ENCODE measurements at places on chromosomes 16 and 17.

DNA sequence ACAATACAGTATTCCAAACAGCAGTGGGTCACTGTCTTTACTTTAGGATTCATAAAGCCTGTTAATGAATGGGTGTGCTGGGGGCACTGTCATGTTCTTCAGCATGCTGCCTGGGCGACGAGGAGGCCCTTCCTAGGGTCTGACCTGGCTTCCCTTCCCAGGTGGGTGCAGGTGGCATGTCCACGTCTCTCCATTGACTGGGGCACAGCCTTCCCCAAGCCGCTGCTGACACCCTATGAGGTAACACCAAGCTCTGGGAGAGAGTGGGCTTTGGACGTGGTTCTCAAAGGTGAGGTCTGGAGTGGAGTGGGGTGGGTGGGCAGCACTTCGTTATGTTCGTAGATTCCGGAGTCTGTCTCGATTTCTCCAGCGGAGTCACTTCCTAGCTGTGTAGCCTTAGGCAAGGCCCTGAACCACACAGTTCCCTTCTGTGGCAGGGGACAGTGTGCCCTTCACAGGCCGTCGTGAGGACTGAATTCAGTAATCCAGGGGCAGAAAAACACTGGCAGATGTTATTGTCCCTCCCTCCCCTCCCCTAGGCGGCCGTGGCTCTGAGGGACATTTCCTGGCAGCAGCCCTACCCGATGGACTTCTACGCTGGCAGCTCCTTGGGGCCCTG, 771 bp upstream of the OVCA2 start:
- DNase-seq: no peak

GRCh38 chr17:34424814-34425491, 61.9 kb upstream of the CCL1 start:
- no peak for DNase-seq

GRCh38 chr16:69553332-69553731, 12.4 kb upstream of the NFAT5 start:
- no peak for DNase-seq

- DNase-seq: no peak
These were observed 552.7 kb upstream of the PSMD7 start for GRCh38 chr16:73743665-73744496.

DNA sequence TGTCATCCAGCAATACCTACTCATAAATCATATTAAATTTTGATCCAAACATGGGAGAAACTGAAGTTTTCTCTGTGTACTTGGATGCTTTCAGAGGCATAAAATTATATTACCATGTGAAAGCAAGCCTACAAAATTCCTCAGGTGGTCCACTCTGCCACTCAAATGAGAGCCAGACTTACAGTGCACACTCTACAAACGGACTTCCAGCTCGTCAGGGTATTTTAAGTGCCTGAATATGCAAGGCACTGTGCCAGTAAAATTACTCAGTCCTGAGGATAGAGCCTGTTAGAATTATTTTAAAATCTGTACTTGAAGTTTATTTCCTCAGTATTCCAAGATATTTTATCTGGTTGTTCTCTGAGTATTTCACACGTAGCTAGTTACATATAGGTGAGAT, 54.5 kb downstream of the TENT4B start:
- DNase-seq: no peak

Measured in activated CD4-positive, alpha-beta T cell treated with anti-CD3 and anti-CD28 coated beads, Interleukin-2, Interleukin-4, amounts not matched to agents 100 ng/mL and 50 ng/mL, durations not matched to agents 16 hours and 8 hours (primary cell).